Inflammatory macrophage treated with lipopolysaccharide for 1 hour (primary cell): ENCODE measurements at places on chromosomes 13 and 19.

DNA sequence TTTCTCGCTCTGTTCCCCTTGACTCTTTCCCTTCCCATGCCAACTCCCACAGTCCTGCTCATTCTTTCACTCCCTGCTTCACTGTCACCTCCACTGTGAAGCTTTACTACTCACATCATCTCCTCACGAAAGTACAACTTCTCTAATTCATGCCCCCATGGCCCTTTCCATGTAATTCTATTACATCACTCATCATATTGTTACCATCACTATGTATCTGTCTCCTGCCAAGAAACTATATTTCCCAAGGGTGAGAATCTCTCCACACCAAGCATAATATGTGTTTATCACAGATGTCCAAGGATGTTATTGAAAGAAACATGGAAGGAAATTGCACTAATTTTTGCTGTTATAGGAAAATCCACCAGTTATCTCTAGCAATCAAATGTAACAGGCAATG, 37.2 kb upstream of the LRCH1 start:
- DNase-seq: no peak

- DNase-seq: no peak
These were observed 88.2 kb upstream of the SLITRK6 start for GRCh38 chr13:85887406-85887805.

GRCh38 chr13:79937311-79937710, 403.6 kb downstream of the SPRY2 start:
- no peak for DNase-seq

DNA sequence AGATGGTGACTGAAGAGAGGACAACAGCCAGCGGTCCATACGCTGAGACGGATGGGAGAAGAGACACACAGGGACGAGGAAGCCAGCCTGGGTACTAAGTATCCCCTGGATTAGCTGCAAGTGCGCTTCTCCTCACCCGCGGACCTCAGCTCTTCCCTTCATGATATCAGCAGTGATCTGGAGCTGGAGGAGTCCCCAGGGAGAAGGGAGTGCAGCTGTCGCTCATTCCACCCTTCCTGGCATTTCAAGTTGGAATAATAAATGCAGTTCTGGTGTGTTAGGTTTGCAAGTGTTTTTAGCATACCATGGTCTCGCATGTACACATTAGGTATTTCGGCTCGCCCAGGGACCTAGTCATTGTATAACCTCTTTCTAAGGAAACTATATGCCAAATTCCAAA, 88.5 kb upstream of the C1QTNF9B start:
- no peak for DNase-seq

DNA sequence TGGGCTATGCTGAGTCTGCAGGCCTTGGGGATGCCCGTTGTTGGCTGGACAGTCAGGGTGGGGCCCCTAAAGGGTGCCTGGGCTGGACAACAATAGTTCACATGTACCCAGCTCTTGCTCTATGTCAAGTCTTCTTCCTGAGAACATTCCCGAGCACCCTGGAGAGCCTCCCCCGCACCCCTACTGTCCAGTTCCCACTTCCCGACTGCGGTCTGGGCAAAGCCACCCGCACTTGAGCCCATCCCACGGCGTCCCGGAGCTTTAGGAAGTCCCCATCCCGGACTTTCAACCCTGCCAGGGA, 1.1 kb upstream of the MPND start:
- no peak for DNase-seq

DNA sequence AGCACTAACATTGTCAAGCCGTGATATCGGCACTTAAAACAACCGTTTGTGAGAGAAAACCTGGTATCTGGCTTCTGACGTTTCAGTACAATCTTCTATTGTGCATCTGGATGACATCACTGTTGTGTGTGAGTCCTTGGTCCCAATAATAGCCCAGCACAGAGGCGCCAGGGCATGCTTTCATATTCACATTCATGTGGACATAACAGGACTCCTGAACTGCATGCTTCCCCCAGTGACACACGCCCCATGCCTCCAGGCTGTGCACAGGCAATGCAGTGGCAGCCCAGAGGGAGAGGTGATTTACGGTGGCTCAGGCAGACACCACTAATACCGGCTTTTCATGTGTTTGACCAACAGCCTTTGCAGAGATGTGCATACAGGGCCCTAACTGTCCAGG, 58.1 kb downstream of the MRPL57 start:
- no peak for DNase-seq

DNA sequence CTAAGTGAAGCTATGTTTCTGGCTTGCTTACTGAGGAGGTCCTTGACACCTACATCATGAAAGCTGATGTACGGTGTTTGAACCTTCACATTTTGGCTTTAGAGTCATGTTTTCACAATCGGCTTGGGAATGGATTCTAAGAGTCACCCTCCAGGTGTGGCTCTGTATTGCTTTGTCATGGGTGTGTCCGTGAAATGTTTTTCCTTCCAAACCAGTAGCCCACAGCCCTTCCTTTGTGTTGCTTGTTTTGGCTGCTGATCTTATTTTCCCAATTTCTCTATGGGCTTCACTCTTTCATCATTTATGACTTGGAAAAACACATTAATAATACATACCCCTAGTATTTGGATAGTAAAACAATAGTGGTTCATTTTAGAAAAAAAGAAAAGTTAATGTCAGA, 240.6 kb downstream of the GGACT start:
- no peak for DNase-seq

GRCh38 chr19:51948975-51949374, 21.7 kb downstream of the ZNF613 start:
- no peak for DNase-seq

DNA sequence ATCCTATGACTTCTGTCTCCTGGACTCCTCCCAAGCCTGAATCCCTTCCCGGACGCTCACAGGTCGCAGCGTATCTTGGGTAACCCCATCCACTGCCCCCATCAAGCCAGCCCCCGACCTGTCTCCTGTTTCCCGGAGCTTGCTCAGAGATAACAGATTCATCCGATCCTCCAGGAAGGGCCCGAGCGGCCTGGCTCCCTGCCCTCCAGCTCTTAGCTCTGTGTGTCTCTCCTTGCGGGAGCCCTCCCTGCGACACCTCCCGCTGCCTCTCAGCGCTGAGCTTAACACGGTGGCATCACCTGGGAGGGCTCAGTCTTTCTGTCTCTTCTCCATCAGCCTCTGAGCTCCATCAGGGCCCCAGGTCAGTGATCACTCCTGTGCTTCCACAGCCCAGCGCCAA, 4.3 kb upstream of the TMEM255B start:
- no peak for DNase-seq

- DNase-seq: no peak
These were observed 6.2 kb downstream of the CAB39L start for GRCh38 chr13:49437705-49438104.

- no peak for DNase-seq
These were observed 218.0 kb downstream of the RBM26 start for GRCh38 chr13:79187917-79188690.
